Fibroblast of skin of left biceps (primary cell): ENCODE measurements at places on chromosomes 2 and 18.

GRCh38 chr2:38948995-38949394 is 59.3 kb downstream of the ARHGEF33 start:
- DNase-seq: no peak

DNA sequence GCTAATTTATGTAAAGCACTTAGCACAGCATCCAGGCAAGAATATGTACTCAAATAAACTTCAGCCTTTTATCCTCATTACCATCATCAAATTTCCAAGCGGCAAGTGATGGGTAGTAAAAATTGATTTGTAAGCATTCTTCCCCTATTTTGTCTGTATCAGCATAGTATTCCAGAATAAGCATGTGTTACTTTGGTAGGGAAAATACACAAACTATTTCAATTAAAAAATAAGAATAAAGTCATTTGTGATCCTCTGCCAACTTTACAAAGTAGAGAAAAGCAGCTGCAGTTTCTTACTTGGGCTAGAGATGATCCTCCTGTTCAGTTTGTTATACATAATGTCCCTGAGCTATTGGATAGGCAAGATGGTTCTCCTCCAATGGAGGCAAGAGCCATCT is 493.2 kb downstream of the ZEB2 start:
- no peak for DNase-seq

DNA sequence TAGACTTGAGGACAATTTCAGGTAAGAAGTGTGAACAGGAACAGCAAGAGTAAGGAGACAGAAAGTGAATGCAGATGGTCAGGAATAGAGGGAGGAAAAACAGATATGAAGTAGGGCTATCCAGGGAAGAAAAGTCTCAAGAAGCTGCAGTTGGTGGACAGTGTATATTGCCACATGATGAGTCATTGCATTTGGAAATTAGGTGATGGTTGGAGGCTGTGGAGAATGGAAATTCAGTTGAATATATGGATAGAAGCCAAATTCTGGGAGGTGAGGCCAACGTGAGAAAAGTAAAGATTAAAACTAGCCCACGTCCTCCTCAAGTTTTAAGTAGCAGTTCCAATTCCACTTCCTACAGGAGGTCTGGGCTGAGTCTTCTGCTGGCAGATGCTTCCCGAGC is 158.4 kb downstream of the UBE2E3 start:
- no peak for DNase-seq

DNA sequence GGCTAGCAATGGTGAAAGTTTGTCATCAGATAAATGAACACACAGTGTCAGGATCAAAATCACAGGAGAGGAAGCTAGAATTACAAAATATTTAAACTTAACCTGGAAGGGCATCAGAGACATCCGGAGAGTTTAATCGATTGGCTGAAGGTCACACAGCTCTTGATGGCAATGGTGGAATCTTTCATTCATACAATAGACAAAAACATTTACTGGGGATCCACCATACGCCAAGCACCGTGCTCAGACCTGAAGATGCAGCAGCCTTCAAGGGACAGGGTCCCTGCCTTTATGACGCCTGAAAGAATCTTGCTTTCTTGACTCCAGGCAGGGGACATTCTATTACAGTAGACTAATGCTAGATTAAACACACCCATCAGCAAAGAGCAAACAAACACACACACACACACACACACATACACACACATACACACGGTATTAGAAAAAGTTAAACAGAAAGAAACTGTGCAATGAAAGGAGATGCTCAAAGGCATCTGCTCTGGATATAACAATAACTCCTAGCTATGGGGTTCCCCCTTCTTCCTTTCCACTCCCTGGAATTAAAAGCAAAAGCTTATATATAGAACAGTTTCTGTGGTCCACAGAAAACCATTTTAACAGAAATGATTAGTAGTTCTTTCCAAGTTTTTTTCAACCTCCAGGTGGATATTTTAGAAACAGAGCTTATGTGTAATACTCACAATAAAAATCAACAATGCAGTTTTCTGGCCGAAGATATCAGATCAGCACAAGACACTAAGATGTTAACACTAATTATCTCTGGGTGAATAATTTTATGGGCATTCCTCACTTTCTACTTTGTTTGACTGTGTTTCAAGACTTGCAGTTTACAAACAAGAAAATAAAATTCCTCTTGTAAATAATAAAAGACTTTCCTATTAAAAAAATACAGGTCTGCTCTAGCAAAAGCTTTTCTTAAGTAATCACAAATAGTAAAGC is 151.7 kb downstream of the ANKRD44 start:
- DNase-seq: no peak

- DNase-seq: no peak
Measured at GRCh38 chr18:75553021-75553420, 125.5 kb upstream of the SMIM21 start.

DNA sequence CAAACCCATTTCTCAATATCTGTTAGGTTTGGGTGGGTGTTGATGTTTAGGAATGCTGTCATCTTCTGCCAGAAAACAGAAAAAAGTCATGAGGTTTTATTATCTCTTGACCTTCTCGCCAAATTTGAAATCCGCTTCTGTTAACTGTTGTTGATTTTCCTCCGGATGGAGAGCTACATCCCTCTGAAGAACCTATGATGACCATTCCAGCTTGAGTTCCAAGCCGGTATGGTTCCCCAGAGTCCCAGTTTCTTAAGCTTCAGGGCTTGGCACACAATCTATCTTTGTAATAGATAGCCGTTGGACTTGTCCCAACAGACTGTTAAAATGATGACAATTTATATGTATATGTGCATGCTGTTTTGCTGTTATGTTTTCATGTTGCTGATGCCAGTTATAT is 1201.0 kb downstream of the LRP1B start:
- no peak for DNase-seq

DNA sequence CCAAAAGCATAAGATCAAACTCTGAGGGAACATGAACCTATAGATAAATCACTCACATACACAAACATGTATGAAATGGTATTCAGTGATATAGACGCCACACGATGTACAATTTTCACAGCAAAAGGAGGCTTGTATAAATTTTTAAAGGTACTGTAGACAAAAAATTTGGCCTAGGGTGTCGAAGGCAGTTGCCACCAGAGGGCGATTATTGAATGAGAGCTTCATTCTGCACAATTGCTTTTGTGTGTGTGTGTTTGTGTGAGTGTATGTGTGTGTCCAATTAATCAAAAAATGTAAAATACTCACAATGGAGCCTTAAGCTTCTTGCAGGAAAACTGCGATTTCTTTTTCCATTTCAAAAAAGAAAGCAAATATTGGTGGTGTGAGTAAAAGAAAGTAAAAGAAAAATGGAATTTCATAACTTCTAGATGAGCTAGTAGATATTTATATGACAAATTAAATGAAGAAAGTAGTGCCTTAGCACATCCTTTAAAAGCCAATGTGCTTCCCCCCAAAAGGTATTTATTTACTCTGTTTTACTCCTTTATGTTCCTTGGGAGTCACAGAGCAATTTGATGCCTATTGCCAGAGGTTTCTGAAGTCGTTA is 800.1 kb downstream of the SATB2 start:
- DNase-seq: peak; percentile 4

DNA sequence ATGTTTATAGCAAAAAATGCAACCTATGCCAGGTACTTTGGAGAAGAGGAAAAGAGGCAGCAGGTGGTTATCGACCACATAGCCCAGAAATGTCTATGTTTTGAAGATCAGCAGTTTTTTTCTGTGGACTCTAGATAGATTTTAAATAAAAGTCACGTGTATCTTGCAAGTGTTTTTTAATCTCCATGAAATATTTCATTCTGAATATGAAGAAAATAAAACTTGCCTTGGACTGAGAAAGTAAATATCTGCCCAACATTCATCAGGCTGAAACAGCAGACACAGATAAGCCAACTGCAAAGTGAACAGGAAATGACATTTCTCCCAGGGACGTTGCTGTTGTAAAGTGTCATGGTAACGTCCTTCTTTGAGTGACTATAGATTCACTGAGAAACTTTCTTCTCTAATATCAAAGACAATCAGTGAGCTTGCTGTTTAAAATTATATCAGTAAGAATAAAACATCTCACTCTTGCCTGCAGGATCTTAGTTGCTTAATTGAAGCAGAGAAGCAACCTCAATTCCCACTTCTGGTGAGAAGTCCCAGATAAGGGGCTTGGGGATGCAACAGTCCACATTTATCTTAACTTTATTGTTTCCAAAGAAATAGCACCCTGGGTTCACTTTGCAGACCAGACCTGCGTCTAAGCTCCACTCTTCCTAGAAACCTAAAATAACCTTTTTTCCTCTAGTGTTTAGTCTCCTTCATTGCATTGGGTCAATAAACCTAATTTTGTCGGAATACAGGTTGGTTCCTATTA is 6.3 kb downstream of the MYOM1 start:
- DNase-seq: no peak

DNA sequence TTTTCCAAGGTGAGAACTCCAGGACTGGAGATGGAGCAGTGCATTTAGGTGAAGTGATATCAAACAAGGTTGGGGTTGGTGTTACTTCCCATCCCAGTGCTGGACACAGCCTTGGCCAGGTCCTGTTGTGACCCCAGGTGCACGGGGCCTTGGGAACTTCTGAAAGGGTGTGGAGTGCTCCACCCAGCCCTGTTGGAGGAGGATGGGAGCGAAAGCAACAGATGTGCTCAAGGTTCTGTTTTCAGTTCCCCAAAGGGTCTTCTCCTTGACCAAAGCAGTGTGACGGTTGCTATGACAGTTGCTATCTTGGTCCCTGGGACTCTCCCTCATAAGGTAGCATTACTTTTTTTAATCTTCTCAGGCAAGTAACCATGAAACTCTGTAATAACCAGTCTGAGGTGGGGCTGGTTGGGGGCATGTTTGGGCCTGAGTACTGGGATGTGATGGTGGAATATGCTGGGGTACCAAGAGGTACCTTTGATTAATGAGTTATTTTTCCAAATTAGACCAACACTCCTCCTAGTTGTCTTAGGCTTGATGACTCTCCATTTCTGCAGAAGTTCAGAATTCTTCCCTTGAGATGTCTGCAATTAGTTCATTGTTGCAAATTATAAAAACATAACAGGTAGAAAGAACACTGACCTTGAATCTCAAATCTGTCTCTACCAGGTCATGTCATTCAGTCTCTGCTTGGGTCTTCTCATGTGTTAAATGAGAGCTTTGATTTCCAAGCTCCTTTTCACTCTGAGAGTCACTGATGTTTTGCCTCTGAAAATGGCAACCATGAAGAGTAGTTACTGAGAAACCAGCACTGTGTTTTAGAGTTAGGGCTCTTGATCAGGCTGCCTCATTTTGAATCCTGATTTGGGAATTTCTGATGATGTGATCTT is 154.5 kb downstream of the RPIA start:
- no peak for DNase-seq

DNA sequence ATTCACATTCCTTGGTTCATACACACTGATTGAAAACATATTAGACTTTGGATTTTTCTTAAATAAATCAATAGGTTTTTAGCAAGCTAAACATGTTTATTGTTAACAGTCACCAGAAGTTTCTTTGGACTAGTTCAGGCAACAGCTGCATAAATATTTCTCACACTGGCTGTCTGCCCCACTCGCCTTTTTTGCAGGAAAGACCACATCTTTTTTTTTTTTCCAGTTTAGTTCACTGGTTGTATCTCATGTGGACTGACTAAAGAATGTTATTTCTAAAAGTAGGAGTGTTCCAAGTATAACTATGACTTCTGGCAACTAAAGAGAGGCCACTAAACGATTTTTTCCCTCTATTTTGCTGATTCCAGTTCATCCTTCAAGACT is 31.1 kb downstream of the SLC40A1 start:
- peak; percentile 83 for DNase-seq

GRCh38 chr2:155980941-155981560 is 351.5 kb downstream of the NR4A2 start:
- DNase-seq: no peak

GRCh38 chr2:69549421-69549820 is 94.1 kb downstream of the AAK1 start:
- DNase-seq: peak; percentile 49

DNA sequence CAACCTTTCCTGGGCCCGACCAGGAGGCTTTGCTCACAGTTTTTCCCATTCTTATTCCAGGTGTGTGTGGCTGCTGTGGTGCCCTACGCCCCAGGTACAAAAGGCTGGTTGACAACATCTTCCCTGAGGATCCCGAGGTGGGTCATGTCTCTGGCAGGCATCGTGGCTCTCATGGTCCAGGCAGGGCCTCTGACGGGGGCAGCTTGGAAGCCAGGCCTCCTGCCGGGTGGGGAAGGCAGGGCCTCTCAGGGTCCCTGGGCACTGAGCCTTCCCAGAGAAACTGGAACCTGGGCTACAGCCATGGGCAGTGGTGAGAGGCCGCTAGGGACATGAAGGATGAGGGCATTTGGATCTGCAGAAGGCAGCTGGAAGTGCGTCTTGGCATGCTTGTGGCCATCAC is 49.4 kb downstream of the EFR3B start:
- no peak for DNase-seq

- DNase-seq: no peak
Measured at GRCh38 chr2:144503242-144503641, 16.7 kb downstream of the ZEB2 start.

DNA sequence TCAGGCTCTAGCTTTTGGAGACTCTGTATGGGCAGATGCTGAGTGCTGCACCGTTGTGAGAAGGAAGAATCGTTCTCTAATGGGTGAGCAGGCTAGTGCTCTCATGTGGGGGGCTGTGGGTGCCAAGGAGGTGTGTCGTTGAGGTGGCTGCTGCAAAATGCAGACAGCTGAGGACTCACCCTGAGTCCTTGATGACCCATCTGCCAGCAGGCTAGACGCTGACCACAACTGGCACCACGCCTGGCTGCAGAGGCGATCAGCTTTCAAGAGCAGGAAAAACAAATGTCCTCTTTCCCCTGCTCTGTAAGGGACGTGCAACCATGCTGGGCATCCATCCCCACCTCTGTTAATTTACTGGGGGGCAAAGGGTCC is 48.2 kb downstream of the HAUS1 start:
- no peak for DNase-seq

DNA sequence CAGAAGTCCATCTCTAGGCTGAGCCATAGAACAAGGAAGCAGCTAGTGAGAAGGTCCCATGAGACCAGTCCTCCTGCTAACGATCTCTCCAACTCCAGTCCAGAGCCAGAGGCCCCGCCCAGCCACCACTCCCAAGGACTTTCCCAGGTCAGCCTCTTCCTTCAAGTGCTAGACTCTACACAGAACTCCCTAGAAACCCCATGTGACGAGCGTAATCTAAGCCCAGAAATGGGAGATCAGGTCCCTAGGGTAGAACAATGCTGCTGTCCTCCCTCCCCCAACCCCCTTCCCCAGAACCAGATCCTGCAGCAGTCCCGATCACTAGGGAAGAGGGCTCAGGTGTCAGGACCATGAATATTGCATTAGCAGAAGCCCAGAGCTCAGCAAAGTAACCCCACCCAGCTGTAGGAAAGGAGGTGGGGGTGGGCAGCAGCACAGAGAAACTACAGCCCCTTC is 6.9 kb downstream of the DCTN1 start:
- no peak for DNase-seq

DNA sequence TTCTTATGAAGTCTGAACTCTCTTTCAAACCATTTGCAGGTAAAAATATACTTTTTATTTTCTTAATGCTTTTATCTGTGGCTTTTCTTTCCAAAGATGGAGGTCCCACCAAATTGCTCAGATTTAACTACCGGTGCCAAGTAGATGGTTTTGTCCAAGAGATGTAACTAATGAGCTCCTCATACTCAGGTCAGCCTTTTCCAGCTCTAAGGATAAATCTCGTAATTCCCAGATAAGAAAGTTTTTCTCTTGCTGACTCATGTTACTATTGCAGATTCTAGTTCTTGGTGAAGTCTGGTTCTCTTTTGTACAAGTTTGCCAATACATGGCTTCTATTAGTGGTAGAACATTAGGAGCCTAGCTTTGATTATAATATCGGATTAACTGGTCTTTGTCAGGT is 550.8 kb upstream of the ZNF804A start:
- DNase-seq: no peak
